Hair follicular keratinocyte (primary cell): ENCODE measurements at places on chromosomes 11 and 22. TPM values are rescaled to one million over a fixed set of nuclear protein-coding genes. Genes with fewer than 3 reads are reported as not detected.

The OR51E2 gene
- total RNA-seq: not detected in 2 replicates

The CAVIN3 gene
- total RNA-seq: 395 and 493 TPM in 2 replicates

The YAP1 gene
- 92.6 and 119 TPM in 2 replicates for total RNA-seq

The CD3G gene
- not detected in 2 replicates for total RNA-seq

The CASP5 gene
- total RNA-seq: not detected in 2 replicates

The MS4A10 gene
- total RNA-seq: not detected in 2 replicates

The OR8A1 gene
- not detected in 2 replicates for total RNA-seq

The MOV10L1 gene
- total RNA-seq: not detected in 2 replicates

The TSGA10IP gene
- total RNA-seq: not detected in 2 replicates

The PAK1 gene
- total RNA-seq: 53.6 and 54.8 TPM in 2 replicates

The TLCD5 gene
- total RNA-seq: 0.94 and 3.3 TPM in 2 replicates

The MAP6 gene
- total RNA-seq: 0.38 and 1.4 TPM in 2 replicates

The MYOD1 gene
- not detected in 2 replicates for total RNA-seq

The DDTL gene
- 1.5 and 2.9 TPM in 2 replicates for total RNA-seq

The CEND1 gene
- not detected in 2 replicates for total RNA-seq

The IGLL1 gene
- not detected in 2 replicates for total RNA-seq
